Fibroblast of villous mesenchyme (primary cell): ENCODE measurements at places on chromosomes 1 and 21.
A peak's percentile ranks its signal among the peaks of the same experiment; 100 is the strongest.

DNA sequence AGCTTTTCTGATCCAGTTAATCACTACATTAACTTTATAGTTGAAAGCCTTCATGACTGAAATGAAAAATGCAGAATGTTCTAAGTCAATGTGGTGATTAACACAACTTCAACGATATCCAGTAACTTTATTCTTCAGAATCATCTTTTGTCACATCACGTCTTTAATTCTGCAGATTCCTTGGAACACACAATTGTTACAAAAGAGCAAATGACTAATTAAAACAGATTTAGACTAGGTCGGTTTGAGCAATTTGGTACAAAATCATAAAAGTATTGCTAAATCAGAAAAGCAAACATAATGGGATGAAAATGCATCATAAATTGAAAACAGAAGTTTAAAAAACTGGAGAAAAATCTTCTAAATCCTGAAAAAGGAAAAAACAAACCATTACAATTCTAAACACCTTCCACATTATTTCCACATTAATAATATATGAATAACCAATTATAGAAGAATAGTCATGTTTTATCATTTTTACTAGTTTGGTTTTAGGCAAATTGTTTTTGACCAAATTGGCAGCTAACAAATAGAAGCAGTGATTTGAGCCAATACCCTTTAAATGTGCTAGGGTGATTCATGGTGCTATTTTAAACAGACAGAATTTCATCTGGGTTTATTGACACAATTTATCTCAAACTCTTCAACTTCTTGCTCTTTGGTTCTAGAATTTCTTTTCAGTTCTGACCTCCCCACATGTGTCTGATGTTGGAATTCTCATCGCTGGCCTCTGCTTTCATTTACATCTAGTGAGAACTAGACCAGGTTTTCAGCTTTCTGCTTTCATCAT, 468.1 kb upstream of the PTBP2 start:
- peak; percentile 44 for DNase-seq

GRCh38 chr1:51345300-51345687, 14.9 kb upstream of the TTC39A start:
- no peak for DNase-seq

DNA sequence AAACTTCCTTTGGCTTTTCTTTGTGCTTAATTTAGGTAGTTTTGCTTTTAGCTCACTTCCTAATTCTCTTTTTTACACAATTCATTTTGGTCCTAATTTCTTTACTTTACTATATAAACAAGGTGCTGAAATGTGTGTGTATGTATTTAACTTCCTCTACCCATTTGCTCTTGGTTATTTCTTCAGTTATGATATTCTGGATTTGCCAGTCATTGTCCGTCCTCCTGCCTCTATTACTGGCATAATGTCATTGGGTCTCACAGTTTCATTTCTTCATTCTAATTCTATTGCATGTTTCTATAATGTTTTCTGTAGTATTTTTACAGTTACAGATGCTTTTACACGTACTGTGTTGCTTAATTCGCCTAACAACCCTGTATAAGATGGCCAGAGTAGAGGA, 96.2 kb downstream of the ZMYM4 start:
- no peak for DNase-seq

GRCh38 chr1:152996633-152997400, 4.7 kb upstream of the SPRR3 start:
- DNase-seq = no peak

- peak; percentile 14 for DNase-seq
Measured at GRCh38 chr1:212341090-212341489, 55.9 kb downstream of the PPP2R5A start.

GRCh38 chr21:20789729-20790500, 208.3 kb upstream of the NCAM2 start:
- DNase-seq = peak; percentile 2

DNA sequence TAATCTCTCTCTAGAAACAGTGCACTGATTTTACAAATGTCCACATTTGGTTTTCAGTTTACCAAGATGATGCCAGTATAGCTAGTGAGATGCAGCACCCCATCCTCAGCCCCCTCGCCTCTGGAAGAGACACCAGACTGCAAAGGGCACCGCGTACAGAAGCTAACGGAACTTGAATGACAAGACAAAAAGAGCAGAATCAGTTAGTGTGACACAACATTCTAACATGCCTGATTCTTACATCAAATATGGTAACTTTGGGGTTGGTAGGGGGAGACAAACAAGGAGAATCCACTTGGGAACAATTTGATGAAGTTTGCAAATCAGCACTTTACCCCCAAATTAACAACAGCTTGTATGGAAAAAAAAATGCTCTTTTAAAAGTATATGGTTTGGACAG, 4.1 kb upstream of the MAGOH start:
- no peak for DNase-seq

GRCh38 chr1:63810936-63811469, 37.2 kb downstream of the ROR1 start:
- no peak for DNase-seq

DNA sequence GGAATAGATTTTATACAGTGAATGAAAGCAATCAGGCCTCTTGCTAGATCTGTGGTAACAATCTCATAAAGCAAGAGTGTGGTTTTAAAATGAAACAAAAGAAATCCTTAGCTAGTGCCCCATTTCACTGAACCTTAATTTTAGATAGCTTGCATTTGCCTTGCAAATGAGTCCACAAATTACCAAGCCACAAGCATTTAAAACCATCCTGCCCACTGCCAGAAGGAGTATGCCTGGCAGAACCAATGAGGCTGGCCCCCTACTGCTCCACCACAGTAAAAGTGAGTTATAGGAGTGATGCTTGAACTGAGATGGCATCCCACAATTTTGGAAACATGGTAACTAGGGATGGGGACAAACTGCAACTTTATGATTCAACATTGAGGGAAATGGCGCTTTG, 206.4 kb upstream of the LMO4 start:
- no peak for DNase-seq

- no peak for DNase-seq
Measured at GRCh38 chr21:42063571-42064521, 7.3 kb upstream of the UMODL1 start.

DNA sequence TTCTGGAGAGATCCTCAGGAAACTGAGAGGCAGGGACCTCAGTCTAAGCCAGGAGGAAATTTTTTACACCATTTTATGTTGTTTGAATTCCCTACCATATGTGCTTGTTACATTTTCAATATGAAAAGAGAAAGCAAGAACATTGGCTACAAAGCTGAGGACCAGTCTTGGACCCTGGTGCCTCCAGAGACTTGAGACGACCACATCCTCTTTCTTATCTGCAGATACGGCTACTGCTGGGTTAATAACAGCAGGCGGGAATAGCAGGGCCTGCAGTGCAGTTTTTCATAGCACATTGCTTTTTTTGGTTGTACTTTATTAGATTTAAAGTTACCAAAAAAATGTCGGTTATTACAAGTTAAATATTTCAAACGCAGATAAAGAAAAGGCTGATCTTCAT, 3.9 kb downstream of the KDM4A start:
- DNase-seq = no peak

DNA sequence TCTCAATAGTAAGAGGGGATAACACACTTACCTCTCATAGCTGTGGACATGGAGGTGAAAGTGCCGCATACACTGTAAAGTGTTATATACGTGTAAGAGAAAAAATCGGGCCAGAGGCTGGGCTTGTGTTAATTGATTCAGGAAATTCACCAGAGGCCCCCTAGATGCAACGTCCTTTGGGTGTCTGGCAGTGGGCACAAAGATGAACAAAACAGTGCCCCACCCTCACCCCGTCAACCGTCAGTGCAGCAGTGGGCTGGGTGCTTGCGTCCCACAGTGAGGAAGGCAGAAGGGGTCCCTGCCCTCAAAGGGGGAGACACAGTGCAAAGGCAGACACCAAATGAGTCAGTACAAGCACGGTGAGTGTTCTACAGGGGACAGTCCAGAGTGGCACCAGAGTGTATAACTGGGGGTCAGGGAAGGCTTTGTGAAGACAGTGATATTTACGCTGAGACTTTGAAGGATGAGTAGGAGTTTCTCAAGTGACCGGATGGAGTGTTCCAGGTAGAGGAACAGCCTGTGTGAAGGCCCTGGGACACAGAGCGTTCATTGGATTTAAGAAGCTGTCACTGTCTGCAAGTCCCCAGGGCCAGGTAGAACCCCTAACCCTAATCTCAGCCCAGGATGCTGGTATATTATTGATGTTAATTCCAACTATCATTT, 6.6 kb upstream of the MTFR1L start:
- DNase-seq = no peak

- DNase-seq = no peak
Measured at GRCh38 chr1:63922848-63923247, 149.0 kb downstream of the ROR1 start.

DNA sequence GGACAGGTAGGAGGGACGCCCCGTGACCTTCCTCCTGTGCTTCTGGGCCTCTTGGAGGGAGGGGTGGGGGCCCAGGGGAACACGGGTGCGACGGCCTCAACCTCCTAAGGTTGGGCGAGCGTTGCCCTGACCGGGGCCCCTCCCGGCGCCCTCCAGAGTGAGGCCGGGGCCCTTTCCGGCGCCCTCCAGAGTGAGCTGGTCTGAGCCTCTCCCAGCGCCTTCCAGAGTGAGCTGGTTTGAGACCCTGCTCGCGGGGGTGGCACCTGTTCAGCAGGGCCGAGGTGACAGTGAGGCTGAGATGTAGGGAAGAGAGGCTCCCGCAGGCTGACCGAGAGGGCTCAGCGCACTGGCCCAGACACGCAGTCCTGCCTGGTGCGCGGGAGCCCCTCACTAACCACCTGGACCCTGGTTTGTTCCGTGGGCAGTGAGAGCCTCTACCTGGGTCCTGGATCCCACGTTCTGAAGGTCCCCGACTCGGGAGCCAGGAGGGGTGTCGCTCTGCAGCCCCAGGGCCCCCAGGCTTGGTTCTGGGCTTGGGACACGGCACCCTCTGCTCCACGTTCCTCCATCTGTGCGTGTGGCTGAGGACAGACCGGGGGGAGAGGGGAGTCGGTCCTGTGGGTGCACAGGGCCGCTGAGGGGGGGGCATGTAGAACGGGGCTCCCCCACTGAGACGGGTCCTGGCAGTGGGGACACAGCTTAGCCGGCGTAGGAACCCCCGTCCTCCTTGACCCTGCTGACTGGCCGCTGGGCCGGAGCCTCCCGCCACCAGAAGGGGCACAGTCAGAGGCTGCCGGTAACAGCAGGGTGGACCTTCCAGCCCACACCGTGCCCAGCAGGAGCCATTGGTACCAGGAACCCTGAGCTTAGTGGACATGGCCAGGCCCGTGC, 1.4 kb downstream of the COL6A1 start:
- DNase-seq = no peak

DNA sequence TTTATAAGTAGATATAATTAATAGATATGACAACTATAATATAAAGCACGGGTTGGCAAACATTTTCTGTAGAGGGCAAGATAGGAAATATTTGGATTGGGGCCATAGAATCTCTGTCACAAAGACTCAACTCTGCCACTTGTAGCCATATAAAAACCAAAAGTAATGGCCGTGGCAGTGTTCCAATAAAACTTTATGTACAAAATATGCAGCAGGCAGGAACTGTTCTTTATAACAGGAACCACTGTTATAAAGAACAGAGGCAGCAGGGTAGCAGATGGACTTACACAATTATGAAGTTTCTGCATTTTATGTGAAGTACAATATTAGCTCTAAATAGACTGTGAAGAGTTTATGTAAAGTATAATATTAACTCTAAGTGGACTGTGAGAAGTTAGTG, 16.9 kb upstream of the QSOX1 start:
- no peak for DNase-seq

DNA sequence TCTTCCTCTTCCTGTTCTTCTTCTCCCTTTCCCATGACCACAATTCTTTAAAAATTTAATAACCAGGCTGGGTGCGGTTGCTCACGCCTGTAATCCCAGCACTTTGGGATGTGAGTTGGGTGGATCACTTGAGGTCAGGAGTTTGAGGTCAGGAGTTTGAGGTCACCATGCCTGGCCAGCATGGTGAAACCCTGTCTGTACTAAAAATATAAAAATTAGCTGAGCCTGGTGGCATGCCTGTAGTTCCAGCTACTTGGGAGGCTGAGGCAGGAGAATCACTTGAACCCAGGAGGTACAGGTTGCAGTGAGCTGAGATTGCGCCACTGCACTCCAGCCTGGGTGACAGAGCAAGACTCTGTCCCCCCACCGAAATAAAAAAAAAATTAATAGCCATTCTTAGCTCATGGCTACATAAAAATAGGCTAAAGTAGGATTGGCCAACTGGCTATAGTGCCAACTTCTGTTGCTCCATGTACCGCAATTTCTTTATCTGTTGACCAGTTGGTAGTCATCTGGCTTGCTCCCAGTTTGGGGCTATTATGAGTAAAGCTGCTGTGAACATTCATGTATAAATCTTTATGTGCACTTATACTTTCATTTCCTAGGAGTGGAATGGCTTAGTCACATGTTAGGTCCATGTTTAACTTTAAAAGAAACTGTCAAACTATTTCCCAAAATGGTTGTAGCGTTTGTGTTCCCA, 136.3 kb downstream of the PEX14 start:
- DNase-seq = no peak

GRCh38 chr1:185896863-185897262, 162.7 kb downstream of the HMCN1 start:
- no peak for DNase-seq

DNA sequence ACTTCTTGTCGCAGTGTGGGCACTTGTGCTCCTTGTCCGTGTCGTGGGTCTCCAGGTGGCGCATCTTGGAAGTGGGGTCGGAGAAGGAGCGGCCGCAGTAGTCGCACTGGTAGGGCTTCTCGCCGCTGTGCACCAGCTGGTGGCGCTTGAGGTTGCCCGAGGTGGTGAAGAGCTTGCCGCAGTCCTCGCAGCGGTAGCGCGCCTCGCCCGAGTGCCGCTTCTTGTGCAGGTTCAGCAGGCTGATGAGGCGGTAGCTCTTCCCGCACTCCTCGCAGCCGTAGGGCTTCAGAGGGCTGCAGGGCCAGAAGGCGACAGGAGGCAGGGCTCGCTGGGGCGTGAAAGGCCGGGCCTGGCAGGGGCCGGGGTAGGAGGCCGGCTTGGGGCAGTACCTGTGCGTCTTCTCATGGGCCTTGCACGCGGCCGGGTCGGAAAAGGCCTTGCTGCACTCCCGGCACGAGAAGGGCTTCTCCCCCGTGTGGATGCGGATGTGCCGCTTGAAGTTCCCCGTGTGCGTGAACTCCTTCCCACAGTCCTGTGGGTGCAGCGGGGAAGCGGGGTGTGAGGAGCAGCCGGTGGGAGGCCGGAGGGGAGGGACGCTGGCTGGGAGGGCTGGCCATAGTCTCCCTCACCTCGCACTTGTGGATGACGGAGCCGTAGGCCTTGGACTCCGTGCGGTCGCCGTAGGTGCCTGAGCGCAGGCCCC, 31.4 kb downstream of the ZBTB17 start:
- DNase-seq = no peak

- DNase-seq = peak; percentile 7
Measured at GRCh38 chr1:234315091-234315541, 58.1 kb upstream of the COA6 start.
